ENCODE measurements at places on chromosomes 2 and 18. TPM values are rescaled to one million over a fixed set of nuclear protein-coding genes. Genes with fewer than 3 reads are reported as not detected.
A peak's percentile ranks its signal among the peaks of the same experiment; 100 is the strongest.

Gene IRS1
- 3.8 TPM for total RNA-seq

GRCh38 chr2:44941551-44942234, at the start of gene SIX3:
Gene SIX3, plus strand, starts transcription at chr2:44941702. Its CDS starts 403 bp downstream, at chr2:44942105.
- peak within 1 kb of the TSS; percentile 73 for H3K4me3 ChIP-seq
- peaks cover 68% of the 10 kb centered on the region for H3K27me3 ChIP-seq
- DNase-seq: peak; percentile 23
- H3K36me3 ChIP-seq: peaks cover 3% of the 10 kb centered on the region

Gene RTN4
- total RNA-seq: 83.0 TPM

GRCh38 chr2:44649381-44649780, 287.6 kb downstream of the CAMKMT start:
- no peak for DNase-seq
- no peaks in the 10 kb centered on the region for H3K36me3 ChIP-seq
- no peaks in the 10 kb centered on the region for H3K4me1 ChIP-seq
- no peak overlapping the region for H3K27ac ChIP-seq
- H3K4me3 ChIP-seq: no peak overlapping the region
- H3K27me3 ChIP-seq: no peaks in the 10 kb centered on the region

Gene SATB2
- not detected for total RNA-seq

Gene GGCX
- total RNA-seq: 28.3 TPM

Gene FASTKD2
- 36.7 TPM for total RNA-seq

Gene TLX2
- 1.2 TPM for total RNA-seq

DNA sequence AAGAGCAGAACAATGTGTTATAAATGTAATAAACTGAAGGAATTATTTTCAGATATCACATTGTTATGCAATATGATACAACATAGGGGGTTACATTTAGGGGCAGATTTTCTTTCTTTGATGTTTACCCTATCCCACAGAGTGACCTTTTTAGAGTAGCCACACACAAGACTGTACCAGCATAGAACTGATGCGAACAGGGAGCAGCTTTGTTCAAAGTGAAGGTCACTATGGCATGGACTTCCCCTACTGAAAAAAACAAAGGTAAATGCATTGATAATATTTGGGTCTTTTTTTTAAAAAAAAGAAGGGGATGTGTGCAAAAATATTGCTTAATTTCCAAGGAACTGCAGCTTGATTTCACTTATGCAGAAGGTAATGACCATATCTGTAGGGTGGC, 1354.9 kb downstream of the SUCLG1 start:
- no peak overlapping the region for H3K4me3 ChIP-seq
- H3K27me3 ChIP-seq: no peaks in the 10 kb centered on the region
- DNase-seq: no peak
- no peaks in the 10 kb centered on the region for H3K36me3 ChIP-seq
- no peak overlapping the region for H3K27ac ChIP-seq

GRCh38 chr2:119586085-119586484, 41.8 kb downstream of the CFAP221 start:
- DNase-seq: no peak
- H3K4me1 ChIP-seq: no peaks in the 10 kb centered on the region
- no peak overlapping the region for H3K27ac ChIP-seq
- no peaks in the 10 kb centered on the region for H3K27me3 ChIP-seq
- H3K4me3 ChIP-seq: no peak overlapping the region

GRCh38 chr2:215218587-215219577, 80.5 kb upstream of the ABCA12 start:
- H3K4me3 ChIP-seq: no peak overlapping the region
- H3K27me3 ChIP-seq: no peaks in the 10 kb centered on the region
- DNase-seq: no peak
- no peaks in the 10 kb centered on the region for H3K4me1 ChIP-seq

DNA sequence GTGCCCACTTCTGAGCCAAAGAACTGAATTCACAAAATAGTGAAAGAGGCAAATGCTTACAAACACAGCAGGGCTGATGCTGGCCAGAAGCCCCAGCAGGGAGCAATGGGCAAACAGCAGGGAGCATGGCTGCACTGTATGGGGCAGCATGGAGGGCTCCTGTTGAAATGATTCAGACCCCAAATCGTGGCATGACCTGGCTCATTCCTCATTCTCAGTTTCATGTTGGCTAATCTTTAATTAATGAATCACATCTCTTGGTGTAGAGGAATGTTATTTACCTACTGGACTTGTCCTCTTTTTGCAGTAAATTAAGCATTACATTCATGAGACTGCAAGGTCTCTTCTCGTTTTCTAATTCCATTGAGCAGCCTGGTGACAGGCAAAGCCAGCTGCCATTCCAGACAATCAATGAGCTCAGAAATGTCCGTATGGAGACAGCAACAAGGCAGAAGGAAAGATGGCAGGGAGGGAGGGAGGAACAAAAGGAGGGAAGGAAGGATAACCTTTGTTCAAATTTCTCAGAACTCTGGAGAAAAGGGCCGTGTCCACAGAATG, 84.9 kb upstream of the ST8SIA3 start:
- H3K4me1 ChIP-seq: no peaks in the 10 kb centered on the region
- no peak overlapping the region for H3K27ac ChIP-seq
- no peak overlapping the region for H3K4me3 ChIP-seq
- DNase-seq: no peak
- H3K27me3 ChIP-seq: no peaks in the 10 kb centered on the region
- H3K36me3 ChIP-seq: no peaks in the 10 kb centered on the region

GRCh38 chr18:13993730-13994129, 78.4 kb upstream of the MC2R start:
- H3K4me1 ChIP-seq: no peaks in the 10 kb centered on the region
- no peak for DNase-seq
- H3K27me3 ChIP-seq: peaks cover 2% of the 10 kb centered on the region
- no peak overlapping the region for H3K27ac ChIP-seq
- H3K4me3 ChIP-seq: no peak overlapping the region
- H3K36me3 ChIP-seq: no peaks in the 10 kb centered on the region

DNA sequence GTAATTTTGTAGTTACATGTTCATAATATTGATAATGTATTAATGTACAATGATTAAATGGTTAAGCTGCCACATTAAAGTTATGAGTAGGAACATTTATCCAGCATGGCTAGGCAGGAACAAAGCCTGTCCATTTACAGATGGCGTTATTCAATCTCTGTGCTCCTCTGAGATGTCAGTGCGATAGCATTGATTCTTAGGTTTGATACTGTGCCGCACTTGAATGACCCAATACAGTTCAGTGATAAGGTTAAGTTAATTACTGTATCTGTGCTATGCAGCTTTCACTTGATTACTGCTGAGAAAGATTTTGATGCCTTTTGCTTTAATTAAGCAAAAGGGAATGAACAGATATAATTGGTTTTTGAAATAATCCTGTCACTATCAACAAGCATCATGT, 111.8 kb downstream of the ZNF407 start:
- no peaks in the 10 kb centered on the region for H3K27me3 ChIP-seq
- DNase-seq: no peak
- no peak overlapping the region for H3K4me3 ChIP-seq
- no peak overlapping the region for H3K27ac ChIP-seq
- H3K36me3 ChIP-seq: no peaks in the 10 kb centered on the region
- no peaks in the 10 kb centered on the region for H3K4me1 ChIP-seq

DNA sequence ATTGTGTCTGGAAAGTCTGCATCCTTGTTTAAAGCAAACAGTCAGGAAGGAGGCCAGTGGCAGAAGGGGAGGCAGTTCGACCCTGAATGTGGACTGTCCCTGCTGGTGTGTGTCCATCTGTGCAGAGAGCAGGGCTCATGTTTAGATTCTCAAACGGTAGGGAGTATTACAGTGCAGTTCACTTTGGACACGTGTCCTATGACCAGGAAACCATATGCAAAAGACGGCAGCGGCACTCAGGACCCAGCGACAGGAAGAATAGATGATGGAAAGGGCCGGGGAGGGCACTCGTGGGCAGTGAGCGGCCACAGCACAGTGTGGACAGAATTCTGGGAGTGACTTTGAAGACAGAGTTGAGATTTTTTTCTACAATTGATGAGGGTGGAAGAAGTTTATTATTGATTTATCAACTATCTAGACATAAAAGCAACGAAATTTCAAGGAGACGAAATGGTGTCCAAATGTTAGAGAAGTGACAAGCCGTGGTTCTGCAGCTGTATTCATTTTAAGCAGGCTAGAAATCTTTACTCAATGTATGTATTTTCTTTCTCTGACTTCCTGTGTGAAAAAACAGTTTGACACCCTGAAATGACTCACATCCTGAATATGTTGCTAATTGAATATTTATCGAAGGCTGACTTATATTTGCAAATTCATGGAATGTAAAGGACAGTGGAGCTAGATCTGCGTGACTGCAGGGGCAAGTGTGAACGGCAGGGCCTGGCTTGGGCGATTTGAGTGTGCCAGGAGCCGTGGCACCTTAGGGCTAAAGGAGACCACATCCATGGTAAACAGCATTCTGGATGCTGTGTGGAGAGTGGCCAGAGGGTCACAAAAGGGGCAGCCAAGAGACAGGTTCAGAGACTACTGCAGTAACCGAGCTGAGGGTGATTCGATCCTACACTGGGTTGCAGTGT, 214.2 kb downstream of the PTGR3 start:
- peaks cover 10% of the 10 kb centered on the region for H3K36me3 ChIP-seq
- DNase-seq: no peak
- peaks cover 51% of the 10 kb centered on the region for H3K4me1 ChIP-seq
- H3K27me3 ChIP-seq: no peaks in the 10 kb centered on the region

DNA sequence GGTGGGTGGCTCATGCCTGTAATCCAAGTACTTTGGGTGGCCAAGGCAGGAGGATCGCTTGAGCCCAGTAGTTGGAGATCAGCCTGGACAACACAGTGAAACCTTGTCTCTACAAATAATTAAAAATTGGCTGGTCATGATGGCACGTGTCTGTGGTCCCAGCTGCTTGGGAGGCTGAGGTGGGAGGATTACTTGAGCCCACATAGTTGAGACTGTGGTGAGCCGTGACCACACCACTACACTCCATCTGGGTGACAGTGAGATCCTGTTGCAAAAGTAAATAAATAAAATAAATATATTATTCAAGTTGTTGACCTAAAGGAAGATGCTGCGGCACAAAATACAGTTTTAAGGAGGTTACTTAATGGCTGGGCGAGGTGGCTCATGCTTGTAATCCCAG, 72.7 kb downstream of the LAMA3 start:
- DNase-seq: no peak
- no peak overlapping the region for H3K27ac ChIP-seq
- no peaks in the 10 kb centered on the region for H3K4me1 ChIP-seq

Gene B3GNT7
- total RNA-seq: not detected

DNA sequence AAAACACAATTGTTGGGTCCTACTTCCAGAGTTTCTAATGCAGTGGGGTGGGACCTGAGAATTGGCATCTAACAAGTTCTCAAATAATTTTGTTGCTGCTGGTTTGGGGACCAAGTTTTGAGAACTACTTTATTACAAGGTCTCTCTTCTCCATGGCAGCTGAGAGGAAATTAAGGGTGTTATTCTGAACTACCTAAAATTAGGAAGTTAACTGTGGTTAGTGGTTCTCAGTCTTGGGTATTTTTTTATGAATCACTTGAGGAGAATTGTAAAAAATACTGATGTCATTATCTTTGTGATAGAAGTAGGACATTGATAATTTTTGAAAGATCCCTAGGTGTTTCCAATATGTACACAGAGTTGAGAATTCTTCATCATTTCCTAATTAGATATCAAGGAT, 210.2 kb downstream of the MC4R start:
- no peaks in the 10 kb centered on the region for H3K4me1 ChIP-seq
- H3K36me3 ChIP-seq: no peaks in the 10 kb centered on the region
- DNase-seq: no peak
- no peak overlapping the region for H3K4me3 ChIP-seq

- H3K36me3 ChIP-seq: no peaks in the 10 kb centered on the region
- H3K27ac ChIP-seq: no peak overlapping the region
- no peak for DNase-seq
- H3K27me3 ChIP-seq: no peaks in the 10 kb centered on the region
- H3K4me3 ChIP-seq: no peak overlapping the region
Measured at GRCh38 chr2:19111354-19111753, 247.1 kb downstream of the OSR1 start.

Gene DSC2
- total RNA-seq: not detected

DNA sequence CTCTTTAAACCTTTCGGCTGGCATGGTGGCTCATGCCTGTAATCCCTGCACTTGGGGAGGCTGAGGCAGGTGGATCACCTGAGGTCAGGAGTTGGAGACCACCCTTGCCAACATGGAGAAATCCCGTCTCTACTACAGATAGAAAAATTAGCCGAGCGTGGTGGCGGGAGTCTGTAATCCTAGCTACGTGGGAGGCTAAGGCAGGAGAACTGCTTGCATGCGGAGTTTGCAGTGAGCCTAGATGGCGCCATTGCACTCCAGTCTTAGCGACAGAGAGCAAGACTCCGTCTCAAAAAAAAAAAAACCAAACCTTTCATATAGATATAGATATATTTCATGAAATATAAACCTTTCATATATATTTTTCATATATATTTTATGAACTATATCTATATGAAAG, 864.7 kb downstream of the TRIB2 start:
- no peak for DNase-seq
- H3K4me3 ChIP-seq: no peak overlapping the region
- H3K27me3 ChIP-seq: no peaks in the 10 kb centered on the region
- no peak overlapping the region for H3K27ac ChIP-seq
- H3K36me3 ChIP-seq: no peaks in the 10 kb centered on the region
- no peaks in the 10 kb centered on the region for H3K4me1 ChIP-seq

Gene HNMT
- not detected for total RNA-seq

DNA sequence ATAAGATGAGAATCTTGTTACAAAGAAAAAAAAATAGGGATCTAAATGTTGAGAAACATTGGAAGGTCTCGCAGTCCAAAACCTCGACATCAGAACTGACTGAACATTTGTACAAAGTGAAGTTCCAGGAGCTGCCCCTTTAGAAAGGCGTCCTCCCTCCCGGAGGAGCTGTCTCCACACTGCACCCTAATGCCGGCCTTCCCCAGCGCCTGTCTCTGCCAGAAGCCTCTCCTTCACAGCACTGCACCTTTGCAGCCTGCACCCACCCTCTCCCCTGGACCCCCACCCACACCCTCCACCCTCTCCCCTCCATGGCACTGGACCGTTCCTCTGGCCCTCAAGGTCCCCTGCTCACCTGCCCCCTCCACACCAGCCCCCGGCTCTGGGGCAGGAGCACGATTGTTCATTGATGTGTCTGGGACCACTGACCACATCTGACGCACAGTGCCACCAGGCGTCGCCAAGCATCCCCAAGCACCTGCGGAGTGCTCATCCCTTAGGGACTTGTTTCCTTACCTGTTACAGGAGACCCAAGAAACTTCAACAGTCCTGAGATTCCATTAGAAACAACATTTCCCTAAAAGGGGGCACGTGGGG, 90.3 kb upstream of the SNTG2 start:
- no peak overlapping the region for H3K4me3 ChIP-seq
- no peaks in the 10 kb centered on the region for H3K36me3 ChIP-seq
- H3K4me1 ChIP-seq: peaks cover 5% of the 10 kb centered on the region
- no peaks in the 10 kb centered on the region for H3K27me3 ChIP-seq
- no peak overlapping the region for H3K27ac ChIP-seq
- no peak for DNase-seq

GRCh38 chr2:9207641-9208311, 1.2 kb downstream of the ASAP2 start:
- H3K27me3 ChIP-seq: peaks cover 54% of the 10 kb centered on the region
- peaks cover 5% of the 10 kb centered on the region for H3K4me1 ChIP-seq
- no peak overlapping the region for H3K27ac ChIP-seq
- H3K36me3 ChIP-seq: no peaks in the 10 kb centered on the region

Gene PARD6G
- total RNA-seq: 0.10 TPM

- H3K36me3 ChIP-seq: no peaks in the 10 kb centered on the region
- no peak overlapping the region for H3K4me3 ChIP-seq
- peaks cover 13% of the 10 kb centered on the region for H3K27me3 ChIP-seq
- no peaks in the 10 kb centered on the region for H3K4me1 ChIP-seq
- DNase-seq: no peak
Measured at GRCh38 chr18:59426855-59427254, 67.8 kb upstream of the LMAN1 start.

Gene TXNDC2
- total RNA-seq: 0.26 TPM

Gene LONRF2
- 0.32 TPM for total RNA-seq

- peaks cover 73% of the 10 kb centered on the region for H3K36me3 ChIP-seq
- no peak overlapping the region for H3K27ac ChIP-seq
- DNase-seq: no peak
- H3K4me1 ChIP-seq: no peaks in the 10 kb centered on the region
Measured at GRCh38 chr2:112085375-112085730, 30.3 kb downstream of the TMEM87B start.

Measured in activated T-helper 1 cell treated with anti-CD3 and anti-CD28 coated beads, Interleukin-12 subunit alpha, Interleukin-12 subunit beta, Interleukin-2, Interleukin-4 antibody, amounts not matched to agents 30 ng/mL and 10 ng/mL and 1 ng/mL, durations not matched to agents 14 hours and 24 hours and 36 hours (primary cell).